T1000 (cell line): ENCODE measurements at places on chromosomes 13 and 19.

- DNase-seq, result no peak
Observed at GRCh38 chr13:36353001-36353400, 6.8 kb upstream of the SPART start.

- DNase-seq, result no peak
Observed at GRCh38 chr13:44425041-44425814, 51.6 kb downstream of the SERP2 start.

DNA sequence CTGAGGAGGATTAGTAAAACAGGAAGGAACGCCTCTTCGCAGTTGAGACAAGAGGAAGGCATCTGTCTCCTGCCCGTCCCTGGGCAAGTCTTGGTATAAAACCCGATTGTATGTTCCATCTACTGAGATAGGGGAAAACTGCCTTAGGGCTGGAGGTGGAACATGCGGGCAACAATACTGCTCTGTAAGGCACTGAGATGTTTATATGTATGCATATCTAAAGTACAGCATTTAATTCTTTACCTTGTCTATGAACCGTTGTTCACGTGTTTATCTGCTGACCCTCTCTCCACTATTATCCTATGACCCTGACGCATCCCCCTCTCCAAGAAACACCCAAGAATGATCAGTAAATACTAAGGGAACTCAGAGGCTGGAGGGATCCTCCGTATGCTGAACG lies 722 bp upstream of the TIMM50 start:
- no peak for DNase-seq

- no peak for DNase-seq
Observed at GRCh38 chr13:99871249-99871898, 100.2 kb downstream of the ZIC5 start.

GRCh38 chr19:5075597-5075996 lies 106.7 kb downstream of the KDM4B start:
- DNase-seq, result no peak

- DNase-seq, result no peak
Observed at GRCh38 chr19:15427991-15428471, 9.2 kb upstream of the AKAP8L start.

- DNase-seq, result no peak
Observed at GRCh38 chr13:32136061-32136460, 104.5 kb downstream of the FRY start.

DNA sequence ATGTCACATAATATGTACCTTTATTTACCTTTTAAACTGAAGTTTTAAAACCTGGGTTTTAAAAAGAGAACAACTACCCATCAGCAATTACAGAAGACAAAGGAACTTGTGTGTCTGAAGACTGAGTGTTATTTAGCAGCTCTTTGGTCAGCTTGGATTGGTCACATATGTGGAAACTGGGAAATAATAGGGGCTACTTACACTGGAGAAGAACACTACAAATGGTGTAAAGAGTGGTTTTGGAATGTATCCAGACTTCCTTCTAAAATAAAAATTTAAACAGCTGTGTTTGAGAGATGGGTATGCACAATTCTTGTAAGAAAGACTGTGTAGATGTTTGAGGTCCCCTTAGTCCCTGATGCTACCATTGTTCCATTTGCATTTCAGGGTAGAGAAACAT lies 13.3 kb downstream of the TNFRSF19 start:
- no peak for DNase-seq

- no peak for DNase-seq
Observed at GRCh38 chr19:7742575-7742974, 4.8 kb downstream of the CD209 start.

DNA sequence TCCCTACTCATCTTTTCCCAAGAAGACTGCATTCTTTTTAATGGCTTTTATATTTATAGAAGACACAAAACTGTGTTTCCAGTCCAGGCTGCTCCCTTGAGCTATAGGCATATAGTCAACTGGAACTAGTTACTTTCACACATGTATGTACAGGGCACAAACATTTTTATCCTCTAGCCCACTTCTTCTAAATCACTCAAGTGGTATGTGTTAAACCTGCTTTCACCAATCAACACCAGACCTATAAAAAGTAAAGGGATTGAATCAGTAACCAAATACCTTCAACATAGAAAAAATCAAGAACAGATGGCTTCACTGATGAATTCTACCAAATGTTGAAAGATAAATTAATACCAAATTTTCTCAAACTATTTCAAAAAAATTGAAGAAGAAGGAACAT lies 584.2 kb upstream of the SLITRK1 start:
- no peak for DNase-seq

DNA sequence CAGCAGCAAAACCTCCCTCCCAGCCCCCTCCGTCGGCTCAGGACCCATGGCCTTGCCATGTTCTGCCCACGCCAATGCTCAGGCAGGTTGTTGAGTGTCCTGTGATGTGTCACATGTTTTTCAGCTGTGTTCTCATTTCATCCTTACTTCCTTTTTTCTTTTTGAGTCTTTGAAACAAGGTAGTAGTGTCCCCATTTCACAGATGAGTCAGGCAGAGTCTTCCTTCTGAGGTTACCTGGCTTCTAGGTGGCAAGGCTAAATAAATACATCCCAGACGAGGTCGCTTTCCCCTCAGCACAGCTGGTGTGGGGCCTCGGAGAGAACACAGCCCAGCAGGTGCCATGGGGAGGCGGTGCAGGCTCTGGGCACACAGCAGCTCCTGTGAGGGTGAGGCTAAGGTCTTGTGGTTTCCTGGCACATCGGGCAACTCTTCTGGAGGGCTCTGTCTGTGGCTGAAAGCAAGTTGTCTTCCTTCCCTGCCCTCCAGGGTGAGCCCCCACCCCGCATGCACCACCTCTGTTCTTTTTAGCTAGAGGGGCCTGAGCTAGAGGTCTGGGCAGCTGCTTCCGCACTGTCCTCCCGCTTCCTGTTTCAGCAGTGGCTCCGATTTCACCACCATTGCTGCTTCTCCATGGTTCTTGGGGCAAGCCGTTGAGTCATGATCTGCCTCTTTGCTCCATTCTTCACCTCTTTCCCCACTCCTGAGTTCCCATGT lies 15.1 kb downstream of the PRAM1 start:
- DNase-seq, result no peak

- DNase-seq, result no peak
Observed at GRCh38 chr19:56934438-56935090, 94.0 kb upstream of the PEG3 start.

DNA sequence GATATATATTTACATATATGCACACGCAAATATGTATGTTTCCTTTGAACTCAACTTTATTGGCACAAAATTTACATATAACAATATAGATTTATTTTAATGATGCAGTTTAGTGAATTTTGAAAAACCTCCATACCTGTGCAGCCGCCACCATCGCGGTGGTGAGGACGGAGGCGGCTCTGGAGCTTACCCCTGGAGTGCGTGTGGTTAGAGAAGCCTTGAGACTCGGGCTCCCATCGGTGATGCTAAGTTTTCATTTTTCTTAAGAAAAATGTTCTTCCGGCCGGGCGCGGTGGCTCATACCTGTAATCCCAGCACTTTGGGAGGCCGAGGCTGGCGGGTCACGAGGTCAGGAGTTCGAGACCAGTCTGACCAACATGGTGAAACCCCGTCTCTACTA lies 31.8 kb downstream of the GJA3 start:
- no peak for DNase-seq

- no peak for DNase-seq
Observed at GRCh38 chr13:40485611-40486517, 180.6 kb downstream of the FOXO1 start.

GRCh38 chr13:76222511-76222910 lies 586.4 kb downstream of the LMO7 start:
- DNase-seq, result no peak

GRCh38 chr19:34269489-34269888 lies 15.1 kb downstream of the GARRE1 start:
- no peak for DNase-seq

GRCh38 chr13:101596803-101597202 lies 144.3 kb downstream of the ITGBL1 start:
- DNase-seq, result no peak

GRCh38 chr13:98280176-98280510 lies 103.1 kb upstream of the RNF113B start:
- DNase-seq, result no peak

DNA sequence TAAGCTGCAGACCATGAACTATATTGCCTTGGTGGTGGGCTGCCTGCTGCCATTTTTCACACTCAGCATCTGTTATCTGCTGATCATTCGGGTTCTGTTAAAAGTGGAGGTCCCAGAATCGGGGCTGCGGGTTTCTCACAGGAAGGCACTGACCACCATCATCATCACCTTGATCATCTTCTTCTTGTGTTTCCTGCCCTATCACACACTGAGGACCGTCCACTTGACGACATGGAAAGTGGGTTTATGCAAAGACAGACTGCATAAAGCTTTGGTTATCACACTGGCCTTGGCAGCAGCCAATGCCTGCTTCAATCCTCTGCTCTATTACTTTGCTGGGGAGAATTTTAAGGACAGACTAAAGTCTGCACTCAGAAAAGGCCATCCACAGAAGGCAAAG lies 53.7 kb downstream of the CYSLTR2 start:
- no peak for DNase-seq

- DNase-seq, result no peak
Observed at GRCh38 chr13:101303521-101303920, 112.8 kb downstream of the NALCN start.

- DNase-seq, result no peak
Observed at GRCh38 chr13:112171570-112171965, 104.6 kb downstream of the SOX1 start.

- DNase-seq, result peak; percentile 35
Observed at GRCh38 chr19:18425515-18426415, 6.6 kb downstream of the SSBP4 start.

DNA sequence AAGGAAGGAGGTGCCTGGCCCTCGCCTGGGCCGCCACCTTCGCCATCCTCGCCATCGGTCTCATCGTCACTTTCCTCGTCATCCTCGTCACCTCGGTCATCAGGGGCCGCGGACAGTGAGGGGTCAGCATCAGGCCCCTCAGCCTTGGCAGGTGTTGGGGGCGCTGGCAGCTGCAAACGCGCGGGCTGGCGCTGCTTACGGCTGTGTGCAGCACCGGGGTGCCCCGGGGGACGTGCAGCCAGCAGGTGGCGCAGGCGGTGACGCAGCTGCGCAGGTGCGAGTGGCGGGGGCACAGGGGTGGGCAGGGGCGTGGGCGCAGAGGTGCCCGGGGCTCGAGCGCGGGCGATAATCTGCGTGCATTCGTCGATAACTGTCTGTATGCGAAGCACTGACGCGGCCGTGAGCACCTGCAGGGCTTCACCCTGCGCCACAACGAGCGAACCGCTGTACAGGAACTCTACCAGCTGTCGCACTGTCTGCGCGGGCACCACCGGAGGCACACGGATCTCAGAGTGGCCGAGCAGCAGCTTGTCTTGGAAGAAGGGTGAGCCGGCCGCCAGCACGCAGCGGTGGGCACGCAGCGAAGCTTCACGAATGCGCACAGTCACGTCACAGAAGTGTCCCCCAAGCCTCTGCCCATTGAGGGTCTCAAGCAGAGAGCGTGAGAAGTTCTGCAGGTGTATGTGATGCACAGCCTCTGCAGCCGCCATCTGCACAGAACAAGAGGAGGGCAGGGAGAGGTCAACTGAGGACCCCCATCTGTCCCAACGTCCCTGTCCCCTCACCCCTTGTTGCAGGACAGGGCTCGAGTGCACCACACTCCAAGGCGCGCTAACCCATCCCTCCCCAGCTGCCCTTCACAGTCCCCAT lies 2.4 kb downstream of the ZBTB45 start:
- DNase-seq, result no peak

DNA sequence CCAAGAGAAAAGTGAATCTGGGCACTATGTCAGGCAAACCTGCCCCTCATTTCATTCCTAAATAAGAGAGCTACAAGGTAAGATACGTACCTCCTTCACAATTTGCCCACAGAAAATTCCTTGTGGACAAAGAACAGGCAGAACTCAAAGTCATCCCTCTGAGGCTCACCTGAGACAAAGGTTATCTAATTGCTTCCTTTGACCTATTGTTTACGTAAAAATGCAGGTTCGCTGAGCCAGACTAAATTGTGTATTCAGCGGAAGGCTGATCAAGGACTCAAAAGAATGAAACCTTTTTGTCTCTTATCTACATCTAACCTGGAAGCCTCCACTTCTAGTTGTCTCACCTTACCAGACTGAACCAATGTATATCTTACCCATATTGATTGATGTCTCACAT lies 213.3 kb downstream of the POSTN start:
- DNase-seq, result no peak

DNA sequence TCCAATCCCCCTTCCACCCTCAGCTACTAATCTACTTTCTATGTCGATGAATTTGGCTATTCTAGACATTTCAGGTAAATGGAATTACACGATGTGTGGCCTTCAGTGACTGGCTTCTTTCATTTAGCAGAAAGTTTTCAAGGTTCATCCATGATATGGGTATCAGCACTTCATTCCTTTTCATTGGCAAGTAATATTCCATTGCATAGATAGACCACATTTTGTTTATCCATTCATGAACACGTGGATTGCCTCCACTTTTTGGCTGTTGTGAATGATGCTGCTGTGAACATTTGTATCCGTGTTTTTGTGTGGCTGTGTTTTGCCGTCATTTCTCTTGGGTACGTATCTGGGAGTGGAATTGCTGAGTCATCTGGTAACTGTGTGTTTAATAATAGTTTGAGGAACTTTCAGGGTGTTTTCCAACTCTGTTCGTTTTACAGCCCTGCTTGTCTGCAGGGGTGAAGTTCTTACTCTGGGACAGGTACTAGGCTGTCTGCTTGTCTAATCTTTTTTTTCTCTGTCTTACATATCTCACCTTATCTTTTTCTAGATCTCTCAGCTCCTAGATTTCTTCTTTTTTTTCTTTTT lies 32.5 kb downstream of the MARK4 start:
- no peak for DNase-seq

DNA sequence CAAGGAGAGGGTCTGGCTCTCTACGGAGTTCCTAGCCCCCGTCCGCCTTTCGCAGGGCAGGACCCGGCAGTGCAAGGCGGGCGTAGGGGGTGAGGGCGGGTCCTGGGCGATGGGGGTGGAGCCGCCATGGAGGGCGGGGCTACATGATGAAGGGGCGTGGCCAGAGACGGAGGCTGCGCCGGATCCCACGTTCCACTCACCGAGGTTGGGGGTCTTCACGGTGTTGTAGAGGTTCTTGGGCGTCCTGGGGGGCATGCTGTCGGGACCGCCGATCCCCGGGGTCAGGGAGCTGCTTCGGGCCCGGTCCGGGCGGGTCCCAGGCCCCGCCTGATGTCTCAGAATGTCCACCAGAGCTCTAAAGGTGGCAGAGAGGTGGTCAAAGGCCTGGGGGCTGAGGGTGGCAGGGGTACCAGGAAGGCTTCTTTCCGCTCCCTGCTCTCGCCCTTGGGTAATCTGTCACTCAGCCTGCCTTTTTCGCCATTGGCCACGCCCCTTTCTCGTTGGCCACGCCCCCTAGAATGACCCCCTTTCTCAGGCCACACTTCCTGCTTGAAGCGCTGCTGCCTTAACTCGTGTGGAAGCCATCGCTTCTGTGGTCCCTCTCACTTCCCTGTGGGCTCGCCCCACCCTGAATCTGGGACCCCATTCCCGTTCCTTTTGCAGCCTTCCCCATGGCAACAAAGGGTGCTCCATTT lies 2.5 kb downstream of the SHISA7 start:
- DNase-seq, result no peak

- no peak for DNase-seq
Observed at GRCh38 chr13:82740442-82740841, 1141.8 kb downstream of the SLITRK1 start.
